ENCODE measurements at places on chromosomes 6 and 20. TPM values are rescaled to one million over a fixed set of nuclear protein-coding genes. Genes with fewer than 3 reads are reported as not detected.

C20orf204 gene
- total RNA-seq = 49.1 TPM

PRRT1 gene
- total RNA-seq = 0.15 TPM

MSH5 gene
- total RNA-seq = 52.7 TPM

PBOV1 gene
- total RNA-seq = not detected

- H3K27ac ChIP-seq = no peak overlapping the region
- no peaks in the 10 kb centered on the region for H3K36me3 ChIP-seq
- H3K4me1 ChIP-seq = no peaks in the 10 kb centered on the region
- no peak for DNase-seq
- H3K27me3 ChIP-seq = no peaks in the 10 kb centered on the region
- H3K4me3 ChIP-seq = no peak overlapping the region
Measured at GRCh38 chr6:152110886-152111820, 303.7 kb downstream of the ESR1 start.

OPRM1 gene
- not detected for total RNA-seq

F13A1 gene
- total RNA-seq = 1.6 TPM

GRCh38 chr6:23447731-23448130 is 678.3 kb upstream of the NRSN1 start:
- no peaks in the 10 kb centered on the region for H3K4me1 ChIP-seq
- H3K27ac ChIP-seq = no peak overlapping the region
- H3K4me3 ChIP-seq = no peak overlapping the region
- H3K36me3 ChIP-seq = no peaks in the 10 kb centered on the region
- no peak for DNase-seq

DNA sequence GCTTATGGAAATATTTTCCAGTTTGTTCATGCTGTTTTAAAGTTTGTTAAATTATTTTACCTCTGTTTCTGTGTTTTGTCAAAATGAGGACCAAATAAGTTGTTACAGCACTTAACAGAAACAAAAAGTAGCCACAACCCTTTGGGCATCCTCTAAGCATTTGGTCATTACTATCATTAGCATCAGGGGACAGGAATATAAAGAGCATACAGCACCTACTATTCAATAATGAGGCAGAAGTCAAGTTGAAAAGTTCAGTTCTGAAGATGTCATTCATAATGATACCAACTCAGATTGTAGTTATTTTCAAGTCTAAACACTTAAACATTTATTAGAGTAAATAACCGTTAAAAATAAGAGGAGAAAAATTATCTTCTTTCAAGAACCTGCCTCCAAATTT is 862.3 kb upstream of the FLRT3 start:
- H3K27ac ChIP-seq = no peak overlapping the region
- no peak for DNase-seq
- no peaks in the 10 kb centered on the region for H3K36me3 ChIP-seq
- H3K27me3 ChIP-seq = no peaks in the 10 kb centered on the region
- H3K4me3 ChIP-seq = no peak overlapping the region

Measured in GM12878 (cell line).